NCI-H187 (cell line): ENCODE measurements at places on chromosomes 4 and X.

GRCh38 chrX:43655151-43656004, 721 bp upstream of the MAOA start:
- DNase-seq: no peak

- no peak for DNase-seq
These were observed 111.3 kb downstream of the ARHGAP10 start for GRCh38 chr4:147843162-147843561.

- no peak for DNase-seq
These were observed 12.7 kb downstream of the PRIMPOL start for GRCh38 chr4:184662236-184662635.

DNA sequence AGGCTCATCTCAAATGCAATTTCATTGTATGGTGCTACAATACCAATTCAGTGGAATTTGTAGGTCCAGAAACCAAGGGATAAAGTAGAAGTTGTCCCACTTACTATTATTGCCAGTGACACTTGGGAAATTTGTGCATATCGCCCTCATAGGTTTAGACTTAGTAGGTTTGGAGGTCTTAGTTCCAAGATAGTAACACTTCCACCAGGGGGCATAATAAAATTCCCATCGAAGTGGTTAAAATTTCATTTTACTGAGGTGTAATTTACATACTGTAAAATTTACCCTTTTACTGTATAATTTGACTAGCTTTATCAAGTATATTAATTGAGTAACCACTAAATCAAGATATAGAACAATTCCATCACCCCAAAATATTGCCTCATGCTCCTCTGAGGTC, 174.6 kb downstream of the INPP4B start:
- no peak for DNase-seq

GRCh38 chr4:174702979-174703478, 126.0 kb downstream of the GLRA3 start:
- no peak for DNase-seq

DNA sequence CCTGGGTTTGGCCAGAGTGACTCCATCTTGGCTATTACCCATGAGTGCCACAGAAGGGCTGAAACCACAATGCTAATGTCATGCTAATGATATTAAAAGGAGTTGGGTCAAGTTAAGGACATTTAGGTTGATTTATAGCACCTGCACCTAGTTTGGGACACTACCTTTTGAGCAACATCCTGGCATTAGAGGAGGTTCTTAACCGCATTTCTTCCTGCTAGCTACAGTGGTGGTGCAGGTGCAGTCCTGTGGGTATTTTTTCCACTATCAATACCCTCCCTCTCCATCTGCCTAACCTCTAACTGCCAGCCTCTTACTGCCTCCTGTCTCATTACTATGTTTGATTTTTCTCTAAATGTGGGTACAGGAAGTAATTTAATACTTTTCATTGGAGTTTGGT, 1276.1 kb downstream of the FSTL5 start:
- DNase-seq: no peak

DNA sequence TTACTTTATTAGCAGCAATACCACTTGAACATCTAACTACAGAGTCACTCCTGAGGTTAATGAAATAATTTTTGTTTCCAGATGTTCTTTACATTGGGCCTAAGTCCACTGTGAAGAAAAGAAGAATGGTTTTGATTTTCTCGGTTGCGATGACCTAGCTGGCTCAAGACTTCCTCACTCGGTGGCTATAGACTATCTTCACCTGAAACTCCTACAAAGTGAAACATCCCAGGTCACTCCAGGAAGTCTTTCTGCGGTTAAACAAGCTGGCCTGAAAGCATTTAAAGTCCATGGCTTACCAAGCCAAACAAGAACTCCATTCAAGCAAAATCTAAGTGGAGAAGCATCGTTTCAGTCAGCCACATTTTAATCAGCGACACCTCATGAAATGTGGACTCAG, 13.7 kb upstream of the SORBS2 start:
- DNase-seq: no peak

- DNase-seq: no peak
These were observed 288.0 kb upstream of the PPP1R2C start for GRCh38 chrX:43065978-43066377.

GRCh38 chrX:132442691-132443090, 46.1 kb downstream of the MBNL3 start:
- no peak for DNase-seq

DNA sequence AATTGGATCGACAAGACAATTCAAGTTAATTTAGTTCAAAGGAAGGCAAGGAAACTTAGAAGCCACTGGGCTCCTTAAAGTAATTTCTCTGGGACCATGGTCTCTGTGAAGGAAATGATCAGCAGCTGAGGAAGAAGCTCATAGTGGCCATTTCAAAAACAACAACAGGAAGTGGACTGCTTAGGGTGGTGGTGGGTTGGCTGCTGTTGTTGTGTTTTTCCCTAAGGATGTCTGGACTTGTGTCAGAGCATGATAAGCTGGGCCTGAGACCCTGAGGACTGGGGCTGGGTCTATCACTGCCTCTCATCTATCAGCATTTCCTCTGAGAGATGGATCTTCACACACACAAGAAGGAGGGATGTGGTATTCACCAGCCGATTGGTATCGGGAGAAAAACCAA, 18.3 kb downstream of the KDR start:
- DNase-seq: no peak

DNA sequence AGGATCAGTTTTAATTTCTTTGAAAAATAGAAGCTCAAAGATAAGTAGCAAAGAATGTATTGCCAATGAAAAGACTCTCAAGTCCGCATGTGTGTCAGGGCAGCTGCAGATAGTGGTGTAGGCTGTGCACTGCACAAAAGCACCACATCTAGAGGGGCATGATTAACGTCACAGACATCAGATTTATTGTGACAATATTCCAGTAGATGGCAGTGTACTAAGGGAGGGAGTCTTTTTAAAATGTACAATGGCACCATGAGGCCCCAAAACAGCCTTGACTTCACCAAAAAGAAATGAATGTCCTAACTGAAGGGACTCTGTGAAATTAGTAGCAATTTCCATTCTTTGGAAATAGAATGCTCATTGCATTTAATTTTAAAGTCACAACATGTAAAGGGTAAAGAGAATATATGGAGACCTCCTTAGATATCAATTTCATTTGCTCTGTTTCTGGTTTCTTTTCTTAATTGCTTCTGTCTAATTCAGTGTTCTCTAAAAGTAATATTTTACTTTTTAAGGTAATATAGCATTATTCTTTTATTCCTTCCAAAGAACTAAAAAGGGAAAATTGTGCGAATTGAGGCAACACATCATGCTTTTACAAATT, 98.4 kb downstream of the ZNF827 start:
- no peak for DNase-seq

GRCh38 chr4:38803833-38804653, 548 bp downstream of the TLR1 start:
- no peak for DNase-seq

DNA sequence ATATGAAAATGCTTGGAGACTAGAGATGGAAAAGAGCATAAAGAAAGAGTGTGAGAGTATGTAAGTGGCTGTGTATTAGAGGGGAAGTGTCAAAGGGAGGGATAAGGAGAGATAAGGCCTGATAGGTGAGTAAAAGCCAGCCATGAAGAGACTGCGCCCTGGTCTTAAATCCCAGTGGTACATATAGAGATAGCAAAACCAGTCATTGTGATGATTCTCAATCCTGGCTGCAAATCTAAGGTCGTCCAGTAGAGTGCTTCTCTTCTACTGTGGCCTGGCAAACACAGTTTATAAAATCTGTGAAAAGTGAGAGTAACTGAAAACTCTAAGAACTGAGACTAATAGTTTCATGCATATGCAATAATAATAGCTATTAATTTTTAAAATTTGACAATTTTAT, 86.9 kb downstream of the MAB21L2 start:
- DNase-seq: no peak

GRCh38 chrX:149629730-149630387, 1.7 kb downstream of the TMEM185A start:
- no peak for DNase-seq

DNA sequence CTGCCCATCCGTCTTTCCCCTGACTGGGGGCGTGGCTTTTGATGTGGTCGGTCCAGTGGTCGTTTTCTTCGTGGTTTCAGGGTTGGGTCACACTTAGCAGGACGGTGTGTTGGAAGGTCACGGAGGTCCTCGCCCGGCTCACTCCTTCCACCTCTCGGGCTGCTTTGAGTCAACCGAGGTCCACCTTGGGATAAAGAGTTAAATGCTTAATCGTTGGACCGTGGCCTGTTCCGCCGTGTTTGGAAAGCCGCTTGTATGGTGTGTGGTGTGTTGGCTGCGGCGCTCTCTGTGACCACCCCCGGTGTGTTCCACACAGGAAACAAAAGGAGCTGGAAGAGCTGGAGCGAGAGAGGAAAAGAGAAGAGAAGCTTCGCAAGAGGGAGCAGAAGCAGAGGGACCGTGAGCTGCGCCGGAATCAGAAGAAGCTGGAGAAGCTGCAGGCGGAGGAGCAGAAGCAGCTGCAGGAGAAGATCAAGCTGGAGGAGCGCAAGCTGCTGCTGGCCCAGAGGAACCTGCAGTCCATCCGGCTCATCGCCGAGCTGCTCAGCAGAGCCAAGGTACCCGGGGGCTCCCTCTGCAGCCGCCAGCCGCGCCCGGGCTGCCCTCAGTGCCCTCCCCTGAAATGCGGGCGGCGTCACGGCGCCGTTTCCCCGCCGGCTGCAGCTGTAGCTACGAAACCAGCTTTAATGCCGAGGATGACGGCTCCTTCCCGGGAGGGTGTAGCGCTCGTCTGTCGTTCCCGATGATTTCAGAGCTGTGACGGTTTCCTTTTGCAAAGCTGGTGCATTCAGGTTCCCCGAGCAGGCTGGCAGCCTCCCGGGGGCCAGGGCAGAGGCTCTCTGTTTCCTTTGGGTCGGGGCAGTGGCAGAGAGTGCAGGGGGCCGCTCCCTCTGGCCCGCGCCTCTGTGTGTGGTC, 7.7 kb downstream of the AKAP17A start:
- no peak for DNase-seq

- DNase-seq: no peak
These were observed 76.5 kb downstream of the COL4A5 start for GRCh38 chrX:108516184-108516583.

GRCh38 chr4:73978886-73979285, 2.9 kb downstream of the PF4 start:
- no peak for DNase-seq

DNA sequence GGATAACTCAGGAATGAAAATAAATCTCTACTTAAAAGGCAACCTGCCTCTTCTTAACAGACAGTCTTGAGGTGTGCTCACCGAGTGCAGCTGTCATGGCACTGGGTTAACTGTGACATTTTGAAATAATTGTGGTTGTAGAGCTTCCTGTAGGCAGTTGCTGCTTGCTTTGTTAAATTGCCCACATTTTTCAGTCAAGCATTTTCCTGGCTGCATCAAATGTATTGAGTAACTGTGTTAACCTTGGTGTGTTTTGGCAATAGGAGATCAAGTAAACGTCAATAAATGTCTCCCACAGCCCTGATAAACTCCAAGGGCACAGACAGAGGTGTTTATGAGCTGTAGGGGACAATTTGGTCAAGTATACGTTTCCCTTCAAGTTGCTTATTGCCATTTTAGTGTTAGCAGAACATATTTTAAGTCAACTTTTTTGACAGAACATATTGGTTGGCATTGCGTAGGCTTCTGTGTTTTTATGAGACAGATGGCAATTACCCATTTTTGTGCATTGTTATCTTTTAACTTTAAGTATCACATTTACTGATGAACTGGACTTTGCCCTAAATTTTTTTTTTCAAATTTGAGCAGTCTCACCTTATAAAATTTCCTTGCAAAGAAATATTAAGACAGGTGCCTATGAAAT, 527.4 kb downstream of the C4orf33 start:
- DNase-seq: no peak

GRCh38 chr4:140237616-140238350, 83.8 kb upstream of the MAML3 start:
- peak; percentile 57 for DNase-seq

- DNase-seq: no peak
These were observed 1076.9 kb upstream of the GRID2 start for GRCh38 chr4:91226867-91227266.

DNA sequence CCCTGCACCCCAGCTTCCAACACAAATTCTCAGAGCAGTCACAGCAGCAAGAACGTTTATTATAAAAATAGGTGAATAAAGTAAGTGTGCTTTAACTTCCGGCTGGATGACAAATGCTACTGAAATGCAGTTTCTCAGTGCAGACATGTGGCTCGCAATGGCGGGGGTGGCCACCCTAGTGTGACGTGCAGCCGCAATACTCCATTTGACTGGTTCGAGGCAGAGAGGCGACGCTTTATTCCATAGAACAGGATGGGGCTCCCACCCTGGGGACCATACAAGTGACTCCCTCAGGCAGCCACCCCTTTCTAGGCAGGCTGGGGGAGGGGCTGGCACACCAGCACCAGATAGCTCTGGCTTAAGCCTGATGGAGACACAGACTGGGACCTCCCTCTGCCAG, 14.5 kb downstream of the TNIP2 start:
- no peak for DNase-seq

DNA sequence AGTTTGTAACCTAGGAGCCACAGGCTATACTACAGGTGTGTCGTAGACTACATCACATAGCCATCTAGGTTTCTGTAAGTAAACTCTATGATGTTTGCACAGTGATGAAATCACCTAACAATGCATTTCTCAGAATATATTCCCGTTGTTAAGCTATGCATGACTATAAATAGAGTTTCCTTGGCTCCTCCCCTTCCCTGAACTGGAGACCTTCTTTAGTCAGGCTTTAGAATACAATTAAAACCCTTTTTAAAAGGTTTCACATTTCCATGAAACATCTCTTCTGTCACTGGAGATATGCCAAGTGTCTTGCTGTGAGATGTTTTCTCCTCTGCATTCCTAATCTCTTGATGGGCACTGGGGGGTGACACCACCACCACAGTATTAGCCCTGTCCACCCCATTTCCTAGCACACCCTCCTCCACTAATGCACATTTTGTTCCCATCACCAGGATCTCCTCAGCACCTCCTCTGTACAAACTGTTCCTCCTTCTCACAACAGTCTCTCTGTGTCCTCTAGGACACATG, 334.6 kb upstream of the CPEB2 start:
- DNase-seq: no peak

- no peak for DNase-seq
These were observed 25.1 kb downstream of the ARL13A start for GRCh38 chrX:100994352-100995281.

- DNase-seq: no peak
These were observed 203.3 kb downstream of the CLCN4 start for GRCh38 chrX:10360116-10360515.

GRCh38 chr4:566508-567295, 9.4 kb downstream of the TMEM271 start:
- DNase-seq: no peak

GRCh38 chrX:21574793-21575192, 83.3 kb downstream of the KLHL34 start:
- no peak for DNase-seq

GRCh38 chr4:35106091-35106734, 1138.1 kb downstream of the ARAP2 start:
- peak; percentile 87 for DNase-seq

GRCh38 chr4:47213971-47214370, 182.6 kb downstream of the GABRB1 start:
- no peak for DNase-seq
